Activated naive CD4-positive, alpha-beta T cell treated with Interleukin-2 at 50 U/mL for 16 hours (primary cell): ENCODE measurements at places on chromosomes 2 and 18.
A peak's percentile ranks its signal among the peaks of the same experiment; 100 is the strongest.

DNA sequence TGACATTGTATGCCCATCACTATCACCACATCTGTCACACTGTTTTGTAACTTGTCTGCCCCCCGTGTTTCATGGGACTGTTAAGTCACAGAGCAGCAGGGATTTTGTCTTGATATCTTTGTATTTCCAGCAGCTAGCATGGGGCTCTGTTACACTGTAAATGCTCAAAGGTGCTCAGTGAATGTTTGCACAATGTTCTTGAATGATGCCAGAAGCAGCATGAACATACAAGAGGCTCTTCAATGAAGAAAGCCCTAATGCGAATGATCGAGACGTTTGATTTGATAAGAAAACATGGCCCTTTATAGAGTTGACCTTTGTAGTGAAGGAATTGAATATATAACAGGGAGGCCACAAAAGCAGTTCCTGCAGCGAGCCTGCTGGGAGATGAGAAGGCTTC is 120.9 kb upstream of the TTC39C start:
- no peak for DNase-seq

GRCh38 chr18:79631761-79632446 is 47.7 kb upstream of the CTDP1 start:
- no peak for DNase-seq

DNA sequence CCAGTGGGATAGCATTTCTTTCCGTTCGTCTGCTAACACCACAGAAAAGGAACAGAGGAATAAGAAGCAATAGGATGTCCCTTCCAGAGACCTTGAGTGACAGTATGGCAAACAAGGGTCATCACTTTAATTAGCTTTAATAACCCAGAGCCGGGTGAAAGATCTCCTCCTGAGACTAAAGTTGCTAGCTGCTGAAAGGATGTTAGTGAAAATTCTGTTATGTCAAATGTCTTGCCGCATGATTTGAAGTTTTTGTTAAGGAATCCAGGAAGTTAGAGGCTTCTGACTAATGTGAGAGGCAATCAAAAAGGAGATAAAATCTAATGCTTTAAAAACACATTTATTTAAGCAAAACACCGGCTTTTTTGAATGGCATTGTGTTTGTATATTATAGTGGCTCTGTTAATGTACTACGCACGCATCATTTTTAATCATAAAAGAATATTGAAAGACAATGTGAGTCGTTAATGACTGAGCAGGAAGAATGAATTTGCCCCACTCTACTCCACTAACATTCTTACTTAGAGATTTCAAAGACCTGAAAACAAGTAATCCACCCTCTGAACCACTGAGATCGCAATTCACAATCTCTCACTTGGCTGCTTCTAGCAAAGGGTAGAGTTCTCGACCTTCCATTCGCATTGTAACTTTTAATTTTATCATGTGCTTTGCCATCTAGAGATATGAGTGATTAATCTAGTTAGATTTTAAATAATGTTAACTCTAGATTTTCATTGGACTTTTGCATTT is 536.6 kb downstream of the LRRTM4 start:
- DNase-seq: no peak

- DNase-seq: no peak
These were observed 29.8 kb upstream of the ZNF407 start for GRCh38 chr18:74567822-74568221.

- DNase-seq: no peak
These were observed 149.4 kb upstream of the SMAD2 start for GRCh38 chr18:48079885-48080284.

DNA sequence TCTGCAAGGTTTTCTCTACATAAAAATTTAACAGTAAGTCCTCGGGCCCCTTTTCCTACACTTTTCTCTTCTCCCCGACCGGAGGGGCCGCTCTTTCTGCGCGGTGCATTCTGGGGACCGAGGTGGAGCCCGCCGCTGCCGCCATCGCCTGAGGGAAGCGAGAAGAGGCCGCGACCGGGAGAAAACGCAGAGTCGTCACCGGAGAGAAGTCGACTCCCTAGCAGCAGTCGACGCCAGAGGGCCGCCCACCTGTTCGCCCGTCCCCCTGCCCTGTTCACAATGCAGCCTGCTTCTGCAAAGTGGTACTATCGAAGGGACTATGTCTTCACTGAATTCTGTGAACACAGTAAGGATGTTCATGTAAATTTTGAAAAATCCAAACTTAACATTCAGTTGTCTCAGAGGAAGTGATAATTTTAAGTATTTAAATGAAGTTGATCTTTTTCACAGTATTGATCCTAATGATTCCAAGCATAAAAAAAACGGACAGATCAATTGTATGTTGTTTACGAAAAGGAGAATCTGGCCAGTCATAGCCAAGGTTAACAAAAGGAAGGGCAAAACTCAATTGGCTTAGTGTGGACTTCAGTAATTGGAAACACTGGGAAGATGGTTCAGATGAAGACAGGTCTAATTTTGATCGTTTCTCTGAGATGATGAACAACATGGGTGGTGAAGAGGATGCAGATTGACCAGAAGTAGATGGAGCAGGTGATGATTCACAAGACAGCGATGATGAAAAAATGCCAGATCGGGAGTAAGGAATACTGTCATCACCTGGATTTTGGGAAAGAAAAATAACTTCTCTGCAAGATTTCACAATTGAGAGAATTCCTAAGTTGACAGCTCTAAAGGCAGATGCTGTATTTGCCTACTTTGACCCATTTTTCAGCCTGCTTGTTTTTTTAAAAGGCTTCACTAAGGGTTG is 55.8 kb downstream of the ASXL2 start:
- DNase-seq: peak; percentile 67

- no peak for DNase-seq
These were observed 16.0 kb upstream of the SPHKAP start for GRCh38 chr2:228197504-228197903.

- DNase-seq: no peak
These were observed 69.9 kb upstream of the HS6ST1 start for GRCh38 chr2:128388499-128388941.

- DNase-seq: no peak
These were observed 386.7 kb upstream of the ATP5MC3 start for GRCh38 chr2:175568109-175568730.

DNA sequence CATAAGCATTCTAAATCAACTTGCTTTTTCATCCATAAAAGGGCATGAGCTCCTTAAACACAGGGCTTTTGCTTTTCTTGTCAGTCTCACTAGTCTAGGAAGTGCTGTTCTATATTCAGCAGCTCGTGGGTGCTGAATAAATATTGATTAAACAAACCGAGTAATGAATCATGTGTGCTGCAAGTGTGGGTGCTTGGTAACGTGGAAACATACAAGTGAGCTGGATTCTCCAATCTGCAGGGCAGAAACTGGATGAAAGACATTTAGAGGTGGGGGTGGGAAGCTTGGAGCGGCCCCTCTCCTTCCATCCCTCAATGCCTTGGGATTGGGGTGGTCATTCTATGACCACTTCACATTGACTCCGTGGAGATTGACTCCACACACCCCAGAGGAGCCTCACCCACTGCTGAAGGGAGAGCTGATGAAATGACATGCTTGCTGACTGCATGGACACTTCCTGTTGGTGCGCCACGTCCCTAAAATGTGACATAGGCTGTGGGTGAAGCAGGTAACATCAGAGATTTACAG is 114.6 kb downstream of the DOCK10 start:
- peak; percentile 66 for DNase-seq

GRCh38 chr2:201949181-201949926 is 84.3 kb upstream of the FZD7 start:
- DNase-seq: no peak

DNA sequence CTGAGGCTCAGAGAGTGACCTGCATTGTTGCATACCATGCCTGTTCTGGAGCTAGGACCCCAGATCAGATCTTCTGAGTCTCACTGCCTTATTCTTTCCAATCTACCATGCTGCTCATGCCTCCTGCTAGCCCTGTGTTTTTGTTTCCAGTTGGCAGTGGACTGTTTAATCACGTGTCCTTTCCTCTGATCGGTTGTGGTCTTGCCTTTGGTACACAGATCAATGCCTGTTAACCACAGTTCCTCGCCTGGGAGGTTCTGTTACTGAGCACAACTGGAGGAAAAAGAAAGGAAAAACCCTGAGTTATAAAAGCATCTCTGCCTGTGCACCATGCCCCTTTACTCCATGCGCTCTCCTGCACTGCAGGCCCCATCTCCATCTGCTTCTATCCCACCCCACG is 329.1 kb downstream of the SETBP1 start:
- no peak for DNase-seq

DNA sequence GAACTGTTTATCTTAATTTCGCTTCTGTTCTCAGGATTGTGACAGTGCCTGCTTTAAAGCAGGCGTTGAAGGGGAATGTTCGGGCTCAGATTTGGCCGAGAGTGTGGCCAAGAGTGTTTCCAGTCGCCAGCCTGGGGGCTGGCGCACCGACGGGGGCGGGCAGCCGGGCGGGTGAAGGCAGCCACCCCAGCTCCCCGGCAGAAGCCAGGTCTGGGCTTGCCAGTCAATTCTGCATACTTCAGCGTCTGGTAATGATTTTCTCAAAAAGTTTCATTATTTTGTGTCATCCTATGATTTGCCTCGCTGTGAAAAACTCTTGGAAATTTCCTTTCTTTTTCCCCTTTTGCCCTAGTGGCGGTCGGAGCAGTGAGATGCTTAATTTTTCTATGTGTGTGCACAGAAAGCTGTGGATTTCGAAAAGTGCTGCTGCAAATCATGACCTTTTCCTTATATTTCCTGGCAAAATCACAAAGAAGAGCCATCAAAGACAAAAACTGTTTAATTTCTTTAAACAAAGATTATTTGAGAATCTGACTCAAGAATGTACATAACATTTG is 856 bp downstream of the FAM228A start:
- DNase-seq: no peak

DNA sequence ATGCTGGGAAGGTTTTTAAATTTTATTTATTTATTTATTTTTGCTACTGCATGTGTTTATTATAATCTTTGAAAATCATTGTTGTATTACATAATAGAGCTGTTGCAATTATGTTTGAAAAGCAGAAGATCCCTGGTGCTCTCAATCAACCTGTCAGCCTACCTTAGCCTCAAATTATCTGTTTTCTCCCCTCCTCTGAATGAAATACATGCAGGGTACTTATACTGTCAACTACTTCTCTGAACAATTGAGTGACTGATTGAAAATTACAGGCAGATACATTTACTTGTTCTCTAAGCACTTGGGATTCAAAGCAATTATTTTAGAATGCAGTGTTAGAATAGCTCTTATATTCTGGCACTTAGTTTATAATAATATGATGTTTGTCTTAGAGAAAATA is 8.1 kb downstream of the KYNU start:
- no peak for DNase-seq

GRCh38 chr2:59012234-59012633 is 771.1 kb upstream of the FANCL start:
- no peak for DNase-seq

GRCh38 chr2:218360453-218360852 is 3.8 kb downstream of the CATIP start:
- no peak for DNase-seq

GRCh38 chr2:69745035-69745434 is 3.1 kb downstream of the ANXA4 start:
- DNase-seq: no peak

GRCh38 chr2:88450925-88451810 is 1.3 kb downstream of the FOXI3 start:
- DNase-seq: no peak

DNA sequence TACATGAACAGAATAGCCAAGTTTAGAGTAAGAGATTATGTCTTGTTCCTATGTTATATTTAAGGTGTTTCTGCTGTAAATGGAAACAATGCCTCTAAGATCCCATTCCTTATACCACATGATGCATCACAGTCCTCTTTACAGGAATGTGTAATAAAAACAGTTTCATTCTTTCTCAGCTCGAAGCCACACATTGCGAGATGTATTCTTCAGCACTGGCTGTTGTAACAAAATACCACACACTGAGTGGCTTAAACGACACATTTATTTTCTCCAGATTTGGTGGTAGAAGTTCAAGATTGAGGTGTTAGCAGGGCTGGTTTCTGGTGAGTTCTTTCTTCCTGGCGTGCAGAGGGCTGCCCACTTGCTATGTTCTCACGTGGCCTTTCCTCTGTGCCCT is 246.2 kb downstream of the SOCS6 start:
- no peak for DNase-seq

- no peak for DNase-seq
These were observed 43.5 kb downstream of the PDCL3 start for GRCh38 chr2:100606332-100606725.

GRCh38 chr2:239249776-239250175 is 151.0 kb downstream of the HDAC4 start:
- no peak for DNase-seq

GRCh38 chr2:11813951-11814350 is 67.5 kb downstream of the LPIN1 start:
- DNase-seq: no peak

GRCh38 chr18:79733135-79733701 is 53.6 kb downstream of the CTDP1 start:
- no peak for DNase-seq

DNA sequence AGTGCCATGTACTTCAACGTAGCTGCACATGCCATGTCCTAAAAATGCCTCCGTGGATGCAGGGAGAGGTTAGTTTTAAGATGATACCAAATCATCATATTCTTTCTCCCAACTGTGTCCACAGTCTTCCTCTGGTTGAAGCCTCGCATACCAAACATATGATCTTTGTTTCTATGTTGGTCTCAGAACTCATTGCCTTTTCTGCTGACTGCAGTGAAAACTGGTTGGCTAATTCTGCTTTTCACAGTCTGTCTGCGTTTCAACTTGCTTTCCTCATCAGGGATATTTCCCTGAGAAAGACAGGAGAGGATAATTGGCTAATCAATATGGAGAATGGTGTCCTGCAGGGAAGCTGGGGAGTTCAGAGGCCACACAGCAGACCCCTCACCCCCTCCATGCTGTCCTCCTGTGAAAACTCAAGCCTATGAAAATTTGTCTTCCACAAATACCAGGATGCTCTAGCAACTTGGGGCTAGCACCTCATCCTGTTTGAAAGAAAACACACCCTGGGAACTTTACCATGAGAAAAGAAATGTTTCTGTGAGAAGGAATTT is 192.2 kb upstream of the PXDN start:
- no peak for DNase-seq

DNA sequence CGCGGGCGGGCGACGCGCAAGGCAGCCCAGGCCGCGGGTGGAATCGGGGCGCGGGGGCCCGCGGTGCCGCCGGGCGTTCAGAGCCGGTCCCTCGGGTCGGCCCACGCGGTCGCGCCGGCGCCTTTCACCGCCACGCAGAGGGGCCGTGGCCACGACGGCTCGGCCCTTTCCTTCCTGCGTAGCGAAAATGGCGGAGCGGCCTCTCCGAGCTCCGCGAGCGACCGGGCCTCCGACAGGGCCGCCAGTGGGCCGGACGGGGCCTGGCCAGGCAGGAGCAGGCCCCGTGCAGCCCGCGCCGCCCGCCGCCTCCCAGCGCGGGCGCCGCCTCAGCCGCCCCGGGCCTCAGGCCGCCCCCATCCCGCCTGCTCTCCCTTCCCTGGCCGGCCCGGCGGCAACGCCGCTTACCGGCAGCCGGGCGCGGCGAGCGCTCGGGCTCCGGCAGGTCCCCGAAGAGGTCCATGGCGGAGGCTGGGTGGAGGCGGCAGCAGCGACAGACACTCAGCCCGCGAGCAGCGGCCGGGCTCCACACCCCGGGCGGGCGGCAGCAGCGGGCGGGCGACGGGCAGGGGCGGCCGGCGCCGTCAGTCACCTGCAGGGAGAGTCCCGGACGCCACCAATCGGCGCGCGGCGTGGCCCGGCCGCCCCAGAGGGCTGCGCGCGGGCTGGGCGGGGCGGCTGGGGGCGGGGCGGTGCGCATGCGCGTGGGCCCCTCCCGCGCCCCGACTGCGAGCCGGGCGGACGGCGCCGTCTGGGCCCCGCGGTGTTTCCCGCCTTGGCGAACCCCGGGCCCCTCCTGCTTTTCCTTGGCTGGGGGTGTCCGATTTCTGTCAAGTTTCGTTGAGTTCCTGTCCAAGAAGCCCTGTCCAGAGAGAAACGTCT is at the start of gene ILKAP:
ILKAP (minus strand) TSS at position 602 of the 879 bp plus-strand sequence; CDS start at position 460, 142 bp downstream.
- DNase-seq: peak; percentile 89
